Activated CD8-positive, alpha-beta memory T cell treated with anti-CD3 and anti-CD28 coated beads for 1 hour (primary cell): ENCODE measurements at places on chromosomes 12 and 14.

GRCh38 chr12:57452937-57453509, 2.1 kb upstream of the INHBE start:
- no peak for DNase-seq

DNA sequence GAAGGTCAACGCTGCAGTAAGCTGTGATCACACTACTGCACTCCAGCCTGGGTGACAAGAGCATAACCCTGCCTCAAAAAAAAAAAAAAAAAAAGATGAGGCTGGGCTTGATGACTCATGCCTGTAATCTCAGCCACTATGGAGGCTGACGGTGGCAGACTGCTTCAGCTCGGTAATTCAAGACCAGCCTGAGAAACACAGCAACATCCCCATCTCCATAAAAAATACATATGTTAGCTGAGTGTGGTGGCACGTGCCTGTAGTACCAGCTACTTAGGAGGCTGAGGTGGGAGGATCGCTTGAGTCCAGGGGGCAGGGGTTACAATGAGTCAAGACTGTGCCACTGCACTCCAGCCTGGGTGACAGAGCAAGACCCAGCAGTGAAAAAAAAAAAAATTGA, 50.4 kb downstream of the GXYLT1 start:
- no peak for DNase-seq

DNA sequence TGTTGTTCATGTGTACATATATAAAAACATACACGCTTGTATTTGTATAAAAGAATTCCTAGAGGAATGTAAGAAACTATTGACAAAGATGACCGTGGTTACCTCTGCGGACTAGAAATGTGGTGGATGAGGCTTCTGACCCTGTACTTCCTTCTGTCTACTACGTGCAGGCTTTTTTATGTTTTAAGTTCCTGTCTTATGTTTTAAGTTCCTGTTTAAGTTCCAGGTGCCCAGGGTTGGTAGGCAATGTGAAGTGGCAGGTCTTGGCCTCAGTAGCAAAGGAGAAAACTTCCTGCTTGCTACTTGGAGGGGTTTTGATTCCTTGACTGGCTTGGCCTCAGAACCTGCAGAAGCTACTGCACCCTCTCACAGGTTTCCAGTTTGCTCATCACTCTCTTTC, 11.6 kb downstream of the POMT2 start:
- DNase-seq: no peak

DNA sequence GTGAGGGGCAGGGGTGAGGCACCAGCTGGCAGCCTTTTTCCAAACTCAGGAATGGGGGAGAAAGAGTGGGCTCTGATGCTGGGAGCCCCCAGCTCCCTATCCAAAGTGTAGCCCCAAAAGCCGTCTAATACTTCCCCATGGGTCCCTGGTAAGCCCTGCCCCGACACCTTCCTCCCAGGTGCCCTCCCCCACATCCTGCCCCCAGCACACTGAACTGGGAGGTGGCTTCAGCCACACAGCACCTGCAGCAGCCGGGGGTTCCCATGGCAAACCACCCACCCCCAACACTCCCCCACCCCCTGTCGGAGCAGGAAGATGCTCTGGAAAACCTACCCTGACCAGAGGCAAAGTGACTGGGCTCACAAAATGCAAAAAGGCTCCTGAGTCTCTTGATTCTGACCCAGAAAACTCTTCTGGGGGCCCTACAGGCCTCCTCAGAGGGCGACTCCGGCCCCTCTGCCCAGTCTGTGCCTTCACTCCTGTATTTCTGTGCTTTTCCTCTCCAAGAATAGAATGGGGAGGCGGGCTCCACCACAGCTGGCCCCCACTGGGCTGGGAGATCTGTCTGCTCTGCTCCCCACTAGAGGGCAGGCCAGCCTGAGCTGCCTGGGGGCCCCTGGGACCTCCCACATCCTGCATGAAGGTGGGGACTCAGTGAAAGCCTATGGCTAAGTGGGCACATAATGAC, 81.6 kb downstream of the ITPK1 start:
- no peak for DNase-seq

DNA sequence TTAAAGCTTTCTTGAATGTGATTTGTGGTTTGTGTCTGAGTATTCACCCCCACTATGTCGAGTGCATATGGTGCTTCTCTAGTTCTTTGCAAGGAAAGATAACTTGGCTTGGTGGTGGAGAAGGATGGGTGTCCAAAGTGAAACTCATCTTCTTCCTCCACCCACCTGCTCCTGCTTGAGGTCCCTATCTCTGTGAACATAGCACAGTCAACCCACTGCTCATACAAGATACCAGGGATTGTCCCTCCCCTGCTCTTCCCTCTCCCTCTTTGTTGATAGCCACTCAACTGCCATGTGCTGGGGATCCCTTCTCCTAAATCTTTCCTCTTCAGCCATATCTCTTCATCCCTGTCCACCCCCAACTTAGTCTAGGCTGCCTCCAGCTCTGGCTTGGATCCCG, 176.5 kb downstream of the ASCL4 start:
- DNase-seq: no peak

DNA sequence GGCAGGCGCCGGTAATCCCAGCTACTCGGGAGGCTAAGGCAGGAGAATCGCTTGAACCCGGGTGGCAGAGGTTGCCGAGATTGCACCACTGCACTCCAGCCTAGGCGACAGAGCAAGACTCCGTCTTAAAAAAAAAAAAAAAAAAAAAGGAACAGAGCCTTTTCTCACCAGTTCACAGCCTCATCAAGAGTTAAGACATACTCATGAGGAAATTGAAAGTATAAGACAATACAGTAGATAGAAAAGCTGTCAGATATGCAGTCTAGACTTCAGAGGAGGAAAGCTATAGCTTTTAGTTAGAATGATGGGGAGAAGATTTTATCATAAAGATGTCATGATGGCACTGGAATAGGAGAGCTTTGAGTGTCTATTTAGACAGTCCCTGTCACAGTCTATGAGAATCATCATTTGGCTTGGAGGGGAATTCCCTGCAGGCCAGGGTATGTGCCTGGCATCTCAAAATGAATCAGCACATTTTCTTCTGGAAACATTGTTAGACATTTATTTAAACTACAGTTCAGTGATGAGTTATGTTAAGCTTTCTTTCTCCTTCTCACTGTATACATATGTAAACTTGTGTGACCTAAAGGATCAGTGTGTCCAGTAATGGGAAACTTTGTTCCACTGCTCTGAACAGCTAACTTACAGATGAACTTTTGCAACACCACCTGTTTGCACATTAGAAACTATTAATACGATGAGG, 2.9 kb upstream of the RAB35 start:
- DNase-seq: no peak

- no peak for DNase-seq
Measured at GRCh38 chr12:5273709-5274108, 158.2 kb upstream of the NTF3 start.

- no peak for DNase-seq
Measured at GRCh38 chr14:99252443-99252939, 19.5 kb downstream of the BCL11B start.

DNA sequence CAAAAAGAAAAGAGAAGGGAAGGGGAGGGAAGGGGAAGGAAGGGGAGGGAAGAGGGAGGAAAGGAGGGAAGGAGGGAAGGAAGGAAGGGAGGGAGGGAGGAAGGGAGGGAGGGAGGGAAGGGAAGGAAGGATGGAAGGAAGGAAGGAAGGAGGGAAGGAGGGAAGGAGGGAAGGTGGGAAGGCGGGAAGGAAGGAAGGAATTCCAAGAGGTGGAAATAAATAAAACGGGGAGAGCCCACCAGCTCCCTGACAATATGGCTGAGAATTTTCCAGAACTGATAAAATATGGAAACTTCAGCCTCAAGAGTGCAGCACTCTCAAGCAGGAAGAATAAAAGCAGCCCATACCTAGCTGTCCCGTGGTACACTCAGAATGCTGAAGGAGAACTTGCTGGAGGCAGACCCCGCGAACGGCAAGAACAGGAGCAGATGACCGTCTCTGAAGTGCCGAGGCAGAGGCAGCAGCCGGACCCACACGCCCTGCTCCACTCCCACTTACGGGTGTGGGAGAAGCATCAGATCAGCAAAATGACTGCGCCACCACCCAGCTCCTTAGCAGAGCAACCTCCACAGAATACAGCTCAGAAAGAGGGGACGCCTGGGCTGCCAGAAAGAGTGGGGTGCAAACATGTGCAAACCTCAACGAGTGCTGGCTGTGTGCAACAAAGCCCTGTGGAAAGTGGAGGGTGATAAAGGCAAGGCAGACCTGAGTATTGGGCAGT, 34.1 kb upstream of the INF2 start:
- DNase-seq: no peak
